ENCODE measurements at places on chromosomes 3 and 15.

DNA sequence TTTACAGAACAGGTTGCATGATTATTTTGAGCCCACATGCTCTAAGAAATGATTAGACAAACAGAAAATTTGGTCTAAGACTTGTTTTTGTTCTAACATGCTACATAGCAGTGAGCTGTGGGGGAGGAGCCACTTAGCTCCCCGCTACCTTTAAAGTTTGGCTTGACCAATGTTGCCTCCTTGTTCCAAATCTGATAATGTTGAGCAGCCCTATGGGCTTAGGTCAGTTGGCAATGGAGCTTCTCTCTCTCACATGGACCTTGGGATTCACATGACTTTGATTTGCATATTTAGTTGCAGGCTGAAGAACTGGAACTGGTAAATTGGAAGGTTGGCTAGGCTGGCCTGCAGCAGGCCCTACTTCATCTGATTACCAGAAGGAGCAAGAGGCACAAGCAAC, 116.4 kb downstream of the EBLN2 start:
- no peaks in the 10 kb centered on the region for H3K27me3 ChIP-seq
- H3K36me3 ChIP-seq, result no peaks in the 10 kb centered on the region
- no peak overlapping the region for H3K27ac ChIP-seq
- no peak for DNase-seq
- no peaks in the 10 kb centered on the region for H3K4me1 ChIP-seq

DNA sequence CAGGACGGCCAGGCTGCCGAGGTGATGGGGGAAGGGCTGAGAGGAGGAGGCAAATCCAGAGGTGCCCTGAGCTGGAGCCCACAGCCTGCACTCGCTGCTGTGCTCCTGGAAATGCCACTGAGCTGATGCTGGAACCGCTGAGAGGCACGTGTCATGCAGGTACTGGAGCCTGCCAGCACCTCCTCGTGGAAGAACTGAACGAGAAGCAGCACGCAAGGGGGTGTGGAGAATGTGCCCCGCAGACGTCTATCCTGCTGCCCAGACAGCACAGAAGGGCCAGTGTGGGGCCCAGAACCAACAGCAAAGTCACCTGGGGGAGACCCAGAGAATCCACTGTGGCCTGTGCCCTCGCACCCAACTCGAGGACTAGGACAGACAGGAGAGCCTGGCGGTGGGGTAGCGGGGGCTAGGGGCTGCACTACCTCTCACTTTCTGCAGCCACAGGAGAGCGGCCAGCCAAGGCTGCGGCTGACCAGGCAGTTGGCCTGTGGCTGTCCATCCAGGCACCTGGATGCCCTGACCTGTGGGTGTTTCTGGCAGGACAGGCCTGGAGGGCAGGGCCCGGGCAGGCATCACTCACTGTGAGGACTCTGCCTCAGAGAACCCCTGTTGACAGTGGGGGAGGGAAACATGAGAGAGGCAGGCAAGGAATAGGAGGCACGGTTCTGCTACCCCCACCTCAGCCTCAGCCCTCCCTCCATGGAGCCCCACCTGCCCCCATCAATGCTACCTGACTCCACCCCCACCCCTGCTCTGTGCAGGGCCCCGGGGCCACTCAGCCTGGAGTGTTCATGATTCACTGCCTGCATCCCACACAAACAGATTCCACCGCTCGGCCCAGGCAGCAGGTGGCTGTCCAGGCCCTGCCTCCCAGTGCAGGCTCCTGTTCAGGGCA, 213.1 kb downstream of the TBC1D2B start:
- no peak overlapping the region for H3K4me3 ChIP-seq
- no peaks in the 10 kb centered on the region for H3K36me3 ChIP-seq
- peak; percentile 75 for DNase-seq
- H3K27me3 ChIP-seq, result no peaks in the 10 kb centered on the region
- H3K27ac ChIP-seq, result no peak overlapping the region
- no peaks in the 10 kb centered on the region for H3K4me1 ChIP-seq

DNA sequence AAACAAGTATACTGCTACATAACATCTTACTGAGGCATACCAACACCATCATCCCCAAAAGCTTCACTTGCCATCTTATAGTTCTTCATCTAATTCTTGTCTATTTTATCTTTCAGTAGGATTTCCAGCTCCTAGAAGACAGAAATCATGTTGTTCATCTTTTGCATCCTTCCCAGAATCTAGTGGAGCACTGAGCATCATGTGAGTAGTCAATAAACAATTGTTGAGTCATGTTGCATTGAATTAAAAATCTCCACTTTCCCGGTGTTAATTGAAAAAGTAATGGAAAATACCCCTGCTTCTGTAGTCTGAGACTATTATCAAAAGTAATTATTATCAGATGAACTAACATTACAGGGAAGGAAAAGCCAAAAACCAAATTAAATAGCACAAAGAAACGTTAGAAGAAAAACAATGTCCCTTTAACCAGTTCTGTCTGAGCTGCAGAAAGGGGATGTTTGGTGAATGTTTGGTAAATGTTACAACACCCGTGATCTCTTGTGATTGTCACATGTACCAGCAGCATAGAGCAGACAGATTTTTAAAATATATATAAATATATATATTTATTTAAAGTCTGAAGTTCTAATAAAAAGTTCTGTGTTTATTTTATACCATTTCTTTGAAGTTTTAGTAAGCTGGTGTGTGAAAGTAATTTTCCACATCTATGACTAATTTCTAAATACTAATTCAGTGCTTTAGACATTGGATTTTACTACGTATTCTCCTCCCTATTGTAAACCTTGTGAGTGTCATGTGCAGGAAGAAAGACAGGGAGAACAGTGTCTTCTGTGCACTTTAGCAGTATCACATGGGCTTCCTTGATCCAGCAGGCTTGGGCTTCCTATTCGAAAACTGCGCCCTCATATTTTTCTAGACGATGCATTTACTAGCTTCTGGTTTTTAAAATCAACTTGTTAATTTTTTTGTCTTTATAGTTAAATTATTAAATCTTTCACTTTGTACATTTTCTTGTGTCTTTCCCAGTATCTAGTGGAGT, 85.6 kb downstream of the RAP2B start:
- no peak overlapping the region for H3K27ac ChIP-seq
- no peaks in the 10 kb centered on the region for H3K27me3 ChIP-seq
- no peaks in the 10 kb centered on the region for H3K4me1 ChIP-seq
- DNase-seq, result no peak
- no peak overlapping the region for H3K4me3 ChIP-seq
- H3K36me3 ChIP-seq, result no peaks in the 10 kb centered on the region

DNA sequence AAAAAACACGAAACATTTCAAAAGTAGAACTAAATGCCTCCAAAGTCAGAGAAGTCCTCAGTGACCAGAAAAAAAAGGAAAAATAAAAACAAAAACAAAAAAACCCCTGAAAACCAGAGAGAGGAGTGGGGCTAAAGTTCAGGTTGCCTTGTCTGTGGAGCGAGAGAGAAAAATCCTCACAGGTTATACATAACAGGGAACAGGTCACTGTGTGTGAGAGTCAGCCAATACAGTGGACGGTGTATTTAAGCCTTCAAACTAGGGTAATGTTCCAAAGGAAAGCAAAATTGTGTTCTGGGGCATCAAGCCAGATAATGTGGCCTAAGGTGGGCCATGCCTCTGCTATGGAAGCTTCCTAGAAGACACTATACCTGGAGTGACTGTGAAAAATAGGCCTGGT, 216.1 kb upstream of the SUCLG2 start:
- DNase-seq, result no peak
- H3K36me3 ChIP-seq, result no peaks in the 10 kb centered on the region
- no peaks in the 10 kb centered on the region for H3K27me3 ChIP-seq
- H3K4me1 ChIP-seq, result no peaks in the 10 kb centered on the region
- H3K4me3 ChIP-seq, result no peak overlapping the region

DNA sequence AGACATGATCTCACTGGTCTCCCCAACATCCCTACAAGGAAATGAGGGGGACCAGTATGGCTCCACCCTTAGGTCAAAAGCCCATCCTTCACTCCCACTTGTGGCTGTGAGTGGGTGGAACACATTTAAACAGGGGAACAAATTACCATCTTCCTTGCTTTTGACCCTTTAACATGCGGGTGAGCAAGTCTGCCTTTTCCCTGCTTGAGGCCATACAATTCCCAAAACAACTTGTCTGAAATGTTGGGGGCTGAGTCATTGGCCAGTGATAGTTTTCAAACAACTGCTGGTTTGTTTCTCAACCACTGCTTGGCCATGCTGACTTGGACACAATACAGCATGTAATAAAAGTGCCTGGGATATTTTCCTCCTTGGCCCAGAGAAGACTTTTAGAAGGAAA, 39.6 kb downstream of the COL8A1 start:
- no peak overlapping the region for H3K4me3 ChIP-seq
- no peak overlapping the region for H3K27ac ChIP-seq
- H3K4me1 ChIP-seq, result no peaks in the 10 kb centered on the region
- no peaks in the 10 kb centered on the region for H3K36me3 ChIP-seq
- DNase-seq, result no peak

DNA sequence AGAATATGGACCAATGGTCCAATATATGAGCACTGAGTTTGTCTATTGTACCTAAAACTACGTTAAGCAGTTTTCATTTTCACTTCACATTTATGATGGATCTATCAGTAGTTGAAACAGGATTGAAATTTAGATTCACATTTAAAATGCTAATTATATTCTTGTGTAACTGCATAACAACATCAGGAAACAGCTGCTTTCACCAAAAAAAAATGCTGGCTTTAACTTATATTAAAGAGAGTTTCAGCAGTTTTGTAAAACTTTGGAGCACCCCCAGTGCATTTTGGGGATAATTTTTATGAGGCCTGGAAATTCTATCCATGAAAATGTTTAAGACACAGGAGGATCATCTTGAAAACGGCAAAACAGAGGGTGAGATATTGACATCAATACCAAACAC, 142.8 kb upstream of the ROBO2 start:
- H3K4me3 ChIP-seq, result no peak overlapping the region
- H3K27me3 ChIP-seq, result no peaks in the 10 kb centered on the region
- no peaks in the 10 kb centered on the region for H3K36me3 ChIP-seq
- no peak for DNase-seq

DNA sequence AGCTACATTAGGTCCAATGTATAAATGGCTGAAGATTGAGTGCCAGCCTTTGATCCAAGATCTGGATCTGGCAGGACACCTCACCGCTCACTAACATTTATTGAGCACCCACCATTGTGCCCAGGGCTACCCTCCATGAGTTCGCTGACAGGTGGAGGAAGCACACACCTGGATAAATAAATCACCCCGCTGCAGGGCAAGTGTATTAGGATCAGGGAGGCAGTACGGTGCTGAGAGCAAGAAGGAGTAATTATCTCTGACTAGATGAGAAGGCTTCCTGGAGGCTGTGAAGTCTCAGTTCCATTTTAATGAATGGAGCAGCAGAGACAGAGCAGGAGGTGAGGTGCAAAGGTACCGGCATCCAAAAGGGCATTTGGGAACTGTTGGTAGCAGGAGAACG, 104.1 kb downstream of the LIPC start:
- no peaks in the 10 kb centered on the region for H3K4me1 ChIP-seq
- no peak for DNase-seq
- no peaks in the 10 kb centered on the region for H3K27me3 ChIP-seq
- no peaks in the 10 kb centered on the region for H3K36me3 ChIP-seq
- H3K4me3 ChIP-seq, result no peak overlapping the region

GRCh38 chr3:190036631-190037030, 84.1 kb downstream of the P3H2 start:
- H3K4me3 ChIP-seq, result no peak overlapping the region
- H3K36me3 ChIP-seq, result no peaks in the 10 kb centered on the region
- DNase-seq, result no peak
- H3K27ac ChIP-seq, result no peak overlapping the region

DNA sequence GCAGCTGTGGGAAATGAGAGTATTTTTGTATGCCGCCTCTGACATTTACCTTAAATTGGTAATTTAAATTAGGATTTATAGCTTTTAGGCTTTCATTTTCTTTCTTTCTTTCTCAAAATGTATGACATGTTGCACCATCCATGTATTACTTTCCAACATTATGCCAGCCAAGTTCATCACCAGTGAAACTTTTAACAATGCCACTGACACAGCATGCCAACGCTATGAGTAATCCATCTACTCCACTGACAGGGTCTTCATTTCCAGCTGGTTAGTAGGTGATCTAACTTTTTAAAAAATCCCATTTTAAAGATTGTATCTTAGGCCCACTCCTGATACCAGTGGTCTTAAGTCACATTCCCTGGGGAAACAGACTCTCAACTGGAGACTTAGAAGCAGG, 21.8 kb upstream of the CLDN16 start:
- no peak overlapping the region for H3K4me3 ChIP-seq
- no peak for DNase-seq
- no peaks in the 10 kb centered on the region for H3K27me3 ChIP-seq
- no peaks in the 10 kb centered on the region for H3K36me3 ChIP-seq
- no peaks in the 10 kb centered on the region for H3K4me1 ChIP-seq

DNA sequence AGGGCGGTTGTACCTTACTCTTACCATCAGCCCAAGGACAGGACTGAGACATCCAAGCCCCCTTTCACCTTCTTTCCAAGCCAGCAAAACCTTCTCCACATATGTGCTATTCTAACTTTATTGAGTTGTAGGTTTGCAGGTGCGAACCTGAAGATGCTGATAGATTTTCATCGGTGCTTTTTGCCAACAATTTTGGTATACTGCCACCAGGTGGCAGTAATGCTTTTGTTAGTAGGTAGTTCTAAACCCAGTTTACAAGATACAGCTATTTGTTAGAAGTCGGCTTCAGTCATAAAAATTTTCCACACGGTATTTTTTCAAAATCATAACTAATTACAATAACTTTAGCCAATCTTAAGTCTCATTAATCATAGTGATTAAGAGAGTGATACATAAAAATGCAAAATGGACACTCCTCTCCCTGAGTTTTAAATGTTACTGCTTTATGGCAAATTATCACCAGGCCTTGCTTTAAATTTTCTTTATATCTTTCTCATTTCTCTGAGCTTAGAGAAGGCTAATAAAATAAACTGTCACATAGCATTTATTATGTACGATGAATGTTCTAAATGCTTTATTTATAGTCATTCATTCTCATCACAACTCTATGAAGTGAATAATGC, 636 bp downstream of the TBC1D21 start:
- H3K36me3 ChIP-seq, result no peaks in the 10 kb centered on the region
- H3K4me1 ChIP-seq, result no peaks in the 10 kb centered on the region
- no peak overlapping the region for H3K4me3 ChIP-seq
- peak; percentile 72 for DNase-seq
- no peaks in the 10 kb centered on the region for H3K27me3 ChIP-seq

DNA sequence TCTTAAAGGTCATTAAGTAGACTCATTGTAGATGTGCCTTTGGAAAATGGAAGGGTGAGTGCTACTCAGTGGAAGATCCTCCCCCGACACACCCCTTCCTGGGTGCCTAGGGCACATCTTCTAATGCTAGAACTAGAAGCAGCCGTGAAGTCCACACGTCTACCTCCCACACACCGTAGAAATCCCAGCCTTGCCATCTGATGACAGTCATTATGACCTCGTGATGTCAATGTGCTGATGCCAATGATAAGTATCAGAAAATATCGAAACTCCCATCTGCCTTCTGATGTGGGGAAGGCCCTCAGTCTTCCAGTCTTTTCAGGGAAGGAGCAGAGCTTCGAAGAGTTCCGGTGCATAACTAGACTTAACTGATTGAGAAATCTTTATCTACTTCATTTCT, 282.1 kb upstream of the ROPN1 start:
- no peaks in the 10 kb centered on the region for H3K36me3 ChIP-seq
- DNase-seq, result no peak
- no peak overlapping the region for H3K27ac ChIP-seq
- no peak overlapping the region for H3K4me3 ChIP-seq

- H3K4me1 ChIP-seq, result no peaks in the 10 kb centered on the region
- H3K36me3 ChIP-seq, result no peaks in the 10 kb centered on the region
- H3K27me3 ChIP-seq, result no peaks in the 10 kb centered on the region
- no peak for DNase-seq
- no peak overlapping the region for H3K4me3 ChIP-seq
- H3K27ac ChIP-seq, result no peak overlapping the region
These were observed 31.3 kb upstream of the TRIM59 start for GRCh38 chr3:160480931-160481330.
